ENCODE measurements at places on chromosomes 16 and 17.

- no peak for DNase-seq
Measured at GRCh38 chr17:17713839-17714238, 32.6 kb downstream of the RAI1 start.

- DNase-seq, result no peak
Measured at GRCh38 chr16:10501016-10501607, 79.3 kb downstream of the EMP2 start.

GRCh38 chr17:44898768-44899073 lies 524 bp downstream of the EFTUD2 start:
- DNase-seq, result no peak

DNA sequence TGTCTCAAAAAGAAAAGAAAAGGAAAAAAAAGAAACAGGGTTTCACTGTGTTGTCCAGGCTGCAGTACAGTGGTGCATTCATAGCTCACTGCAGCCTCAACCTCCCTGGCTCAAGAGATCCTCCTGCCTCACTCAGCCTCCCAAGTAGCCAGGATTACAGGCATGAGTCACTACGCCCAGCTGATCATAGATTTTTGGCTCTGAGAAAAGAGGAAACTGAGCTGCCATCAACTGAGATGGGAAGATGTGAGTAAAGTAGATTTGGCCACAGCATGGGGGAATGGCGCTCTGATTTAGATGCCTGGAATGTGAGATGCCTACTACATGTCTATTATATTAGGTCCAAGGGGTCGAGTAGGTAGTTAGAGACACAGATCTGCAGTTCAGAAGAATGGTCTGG lies 5.9 kb upstream of the NAGS start:
- no peak for DNase-seq

DNA sequence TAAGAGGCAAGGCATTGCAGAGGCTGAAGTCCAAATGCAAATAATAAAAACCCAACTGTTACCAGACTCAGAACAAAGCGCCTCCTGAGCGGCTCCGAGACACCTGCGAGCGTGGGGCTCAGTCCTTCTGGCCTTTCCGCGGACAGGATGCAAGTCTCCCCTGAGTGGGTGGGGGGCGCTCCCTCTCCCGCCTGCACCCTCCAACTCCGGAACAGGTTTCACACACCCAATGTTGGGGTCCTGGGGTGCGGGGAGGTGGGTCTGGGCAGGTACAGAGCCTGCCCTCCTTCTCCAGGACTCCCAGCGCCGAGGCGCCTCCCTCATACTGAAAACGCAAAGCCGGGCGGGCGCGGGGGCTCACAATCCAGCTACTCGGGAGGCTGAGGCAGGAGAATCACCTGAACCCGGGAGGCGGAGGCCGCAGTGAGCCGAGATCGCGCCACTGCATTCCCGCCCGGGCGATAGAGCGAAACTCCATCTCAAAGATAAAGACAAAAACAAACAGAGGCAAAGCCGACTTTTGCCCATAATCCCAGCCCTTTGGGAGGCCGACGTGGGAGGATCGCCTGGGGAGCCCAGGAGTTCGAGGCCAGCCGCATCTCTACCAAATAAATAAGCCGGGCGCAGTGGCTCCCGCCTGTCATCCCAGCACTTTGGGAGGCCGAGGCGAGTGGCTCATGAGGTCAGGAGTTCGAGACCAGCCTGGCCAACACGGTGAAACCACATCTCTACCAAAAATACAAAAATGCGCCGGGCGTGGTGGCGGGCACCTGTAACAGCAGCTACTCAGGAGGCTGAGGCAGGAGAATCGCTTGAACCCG lies 893 bp downstream of the GINS2 start:
- no peak for DNase-seq

All from activated naive CD4-positive, alpha-beta T cell treated with anti-CD3 and anti-CD28 coated beads, Interleukin-2, amount 50 U/mL, for 72 hours (primary cell).